ENCODE measurements at places on chromosomes 11 and 22.

DNA sequence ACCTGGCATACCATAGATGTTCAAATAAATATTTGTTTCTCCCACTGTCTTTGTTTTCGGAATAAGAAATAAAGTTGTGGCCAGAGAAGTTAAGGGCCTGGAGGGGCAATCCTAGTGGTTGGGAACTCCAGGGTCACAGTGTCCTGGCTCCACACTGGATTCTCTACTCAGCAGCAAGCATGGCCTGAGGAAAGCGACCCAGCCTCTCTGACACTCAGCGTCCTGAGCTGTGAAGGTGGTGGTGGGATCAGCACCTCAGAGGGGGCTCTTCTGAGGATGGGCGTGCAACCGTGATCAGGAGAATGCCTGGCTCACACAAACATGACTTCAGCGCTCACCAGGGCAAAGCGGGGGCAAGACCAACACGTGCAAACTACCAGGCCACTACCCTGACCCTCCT lies 59.9 kb downstream of the LARGE1 start:
- no peak for DNase-seq

DNA sequence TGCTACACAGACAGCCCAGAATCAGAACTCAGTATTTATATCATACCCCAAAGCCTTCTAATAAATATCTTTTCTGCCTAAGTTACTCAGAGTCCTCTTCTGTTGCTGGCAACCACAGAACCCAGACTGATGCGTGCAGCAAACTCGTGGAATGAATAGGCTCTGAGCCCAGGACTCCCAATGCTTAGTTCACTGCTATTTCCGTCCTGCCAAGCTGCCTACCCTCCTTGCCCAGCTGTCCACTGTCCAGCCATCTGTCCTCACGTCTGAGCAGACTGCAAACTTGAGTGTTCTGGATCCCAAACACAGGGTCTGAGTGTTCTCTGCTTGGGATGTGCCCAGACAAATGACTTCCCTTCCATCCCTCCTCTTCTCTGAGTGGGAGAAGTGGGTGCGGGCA lies 19.4 kb downstream of the PTPN5 start:
- DNase-seq: no peak

GRCh38 chr11:95884802-95885201 lies 39.1 kb downstream of the MTMR2 start:
- DNase-seq: no peak

- no peak for DNase-seq
These were observed 9.3 kb downstream of the LAYN start for GRCh38 chr11:111549869-111550203.

- DNase-seq: no peak
These were observed 26.7 kb downstream of the ASCC2 start for GRCh38 chr22:29811377-29811776.

- DNase-seq: no peak
These were observed 46.5 kb downstream of the PDE2A start for GRCh38 chr11:72627594-72628281.

- DNase-seq: peak; percentile 38
These were observed 11.5 kb upstream of the SPI1 start for GRCh38 chr11:47389577-47390421.

DNA sequence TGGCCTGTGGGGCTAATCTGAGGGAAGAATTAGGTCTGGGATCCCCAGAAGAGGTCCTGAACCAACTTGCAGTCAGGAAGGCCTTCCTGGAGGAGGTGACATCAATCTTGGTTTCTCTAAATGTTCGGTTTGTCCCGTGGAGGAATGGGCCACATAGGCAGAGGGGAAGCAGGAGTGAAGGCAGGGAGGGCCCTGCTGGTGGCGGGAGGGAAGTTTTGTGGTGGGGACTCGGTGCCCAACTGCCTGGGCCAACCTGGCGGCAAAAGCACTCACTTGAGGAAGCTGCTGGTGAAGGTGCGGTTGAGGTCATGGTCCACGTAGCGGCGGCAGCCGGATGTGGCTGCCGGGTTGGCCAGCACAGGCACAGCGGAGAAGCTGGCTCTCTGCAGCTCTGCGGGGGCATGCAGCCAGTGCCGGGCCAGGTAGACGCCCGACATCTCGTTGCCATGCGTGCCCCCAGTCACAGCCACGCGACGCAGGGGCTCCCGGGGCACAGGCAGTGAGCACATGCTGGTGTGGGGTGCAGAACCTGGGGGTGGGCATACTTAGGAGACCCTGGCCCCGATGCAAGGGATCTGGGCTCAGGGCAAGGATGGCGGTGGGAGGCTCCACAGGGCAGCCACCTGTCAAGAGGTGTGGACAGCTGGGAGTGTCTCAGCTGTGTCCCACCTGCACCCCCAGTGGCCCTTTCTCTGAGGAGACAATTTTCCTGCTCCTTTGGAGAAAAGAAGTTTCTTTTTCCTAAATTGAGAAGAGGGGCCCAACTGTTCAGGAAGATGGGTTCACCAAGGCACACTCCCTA lies 3.8 kb downstream of the ACY3 start:
- DNase-seq: peak; percentile 77

DNA sequence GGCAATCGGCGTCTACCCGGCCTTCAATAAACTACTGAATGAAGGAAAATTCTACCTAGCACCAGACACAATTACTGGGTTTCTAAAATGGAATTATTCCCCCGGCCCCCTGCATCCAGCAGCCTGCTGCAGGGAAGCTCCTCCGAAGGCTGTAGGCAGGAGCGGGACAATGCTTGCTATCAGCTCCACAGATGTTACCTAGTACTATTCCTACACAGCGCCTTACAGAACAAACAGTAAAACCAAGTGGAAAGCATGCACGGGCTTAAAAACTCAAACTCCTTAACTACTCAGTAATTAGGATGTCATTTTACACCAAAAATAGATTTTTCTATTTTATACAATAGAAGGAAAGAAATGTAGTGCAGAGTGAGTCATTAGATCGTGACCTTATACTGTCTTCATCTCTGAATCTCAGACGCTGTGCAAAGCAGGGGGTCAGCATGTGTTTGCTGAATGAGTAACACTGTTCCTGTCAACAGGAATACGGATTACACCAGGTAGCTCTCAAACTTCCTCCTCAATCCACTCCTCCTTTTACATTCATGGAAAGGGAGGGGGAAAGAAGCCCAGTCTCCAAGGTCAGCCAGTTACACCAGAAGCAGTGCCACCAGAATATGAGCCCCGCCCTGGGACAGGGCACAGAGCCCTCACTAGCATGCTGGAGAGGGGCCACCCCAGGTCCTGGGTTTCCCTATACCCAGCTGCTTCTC lies 74.9 kb downstream of the PACSIN2 start:
- DNase-seq: no peak

DNA sequence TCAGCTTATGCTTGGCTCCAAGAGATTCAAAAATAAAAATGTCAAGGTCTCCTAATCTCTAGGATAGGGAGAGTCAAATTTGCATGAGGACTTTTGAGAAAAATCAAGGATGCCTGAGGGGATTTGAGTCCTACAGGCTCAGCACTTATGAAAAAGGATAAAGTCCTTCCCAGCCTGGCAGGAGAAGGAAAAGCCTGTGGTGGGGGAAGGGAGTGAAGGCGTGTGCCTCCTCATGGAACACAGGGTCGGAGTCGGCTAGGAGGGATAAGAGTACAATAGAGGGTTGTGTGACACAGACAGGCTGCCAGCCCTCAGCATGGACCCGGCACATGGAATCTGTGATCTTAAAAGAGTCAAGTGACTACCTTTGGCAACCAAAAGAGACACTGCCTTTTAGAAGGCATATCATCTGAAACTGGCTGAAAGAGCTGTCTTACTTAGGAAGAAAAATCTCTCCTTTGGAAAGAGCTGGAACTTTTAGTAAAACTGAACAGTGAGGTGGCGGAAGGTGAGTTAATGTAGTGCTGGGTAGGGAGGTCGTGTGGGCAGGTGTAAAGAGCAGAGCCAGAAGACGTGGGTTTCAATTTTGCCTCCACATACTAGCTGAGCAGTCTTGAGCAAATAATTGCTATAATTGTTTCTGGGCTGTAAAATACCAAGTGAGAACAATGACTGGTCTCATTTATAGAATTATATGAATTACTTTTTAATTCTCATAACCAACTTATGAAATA lies 58.8 kb upstream of the RDX start:
- no peak for DNase-seq

- DNase-seq: peak; percentile 58
These were observed 1.3 kb upstream of the NADSYN1 start for GRCh38 chr11:71451596-71452198.

DNA sequence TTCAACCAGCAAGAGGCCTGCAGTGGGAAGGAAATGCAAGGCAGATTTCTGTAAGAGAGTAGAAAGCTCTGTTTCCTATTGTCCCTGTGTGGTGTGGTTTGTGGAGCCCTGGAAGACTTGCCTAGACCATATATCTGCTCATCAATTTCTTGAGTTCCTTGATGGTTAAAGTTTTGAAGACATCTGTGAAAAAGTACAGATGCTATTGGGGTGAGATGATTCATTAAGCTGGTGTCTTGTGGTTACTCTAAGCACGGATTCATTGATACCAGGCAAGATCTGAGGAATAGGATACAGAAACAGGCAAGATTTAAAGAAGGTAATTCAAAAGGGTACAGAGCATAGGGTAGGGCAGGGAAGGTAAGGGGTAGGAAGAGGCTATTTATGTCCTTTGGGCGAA lies 275.8 kb upstream of the SESN3 start:
- DNase-seq: peak; percentile 13

GRCh38 chr11:83782329-83782728 lies 496.2 kb upstream of the CCDC90B start:
- DNase-seq: no peak

DNA sequence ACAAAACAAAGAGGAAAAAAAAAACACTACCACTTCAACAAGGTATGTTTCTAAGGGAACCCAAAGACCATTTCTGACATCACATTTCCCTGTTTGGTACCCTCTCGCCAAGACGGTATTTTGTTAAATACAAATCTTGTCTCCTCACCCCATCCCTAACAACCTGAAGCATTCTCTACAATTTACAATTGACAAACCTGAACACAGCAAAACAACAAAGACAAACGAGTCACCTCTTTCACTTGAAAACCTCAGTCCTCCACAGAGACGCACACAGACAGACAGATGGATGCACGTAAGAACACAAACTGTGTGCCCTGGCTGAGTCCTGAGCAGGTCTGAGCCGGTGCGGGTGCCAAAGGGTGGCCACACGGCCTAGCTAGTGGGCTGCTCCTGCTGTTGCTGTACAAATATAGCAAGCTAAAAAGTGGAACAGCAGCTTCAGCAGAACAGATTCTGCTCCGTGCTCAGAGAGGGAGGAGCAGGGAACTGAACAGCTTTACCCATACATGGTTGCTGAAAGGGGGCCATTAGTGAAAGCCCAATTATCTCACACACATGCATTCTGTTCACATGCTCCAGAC lies 28.5 kb downstream of the CELF1 start:
- no peak for DNase-seq

DNA sequence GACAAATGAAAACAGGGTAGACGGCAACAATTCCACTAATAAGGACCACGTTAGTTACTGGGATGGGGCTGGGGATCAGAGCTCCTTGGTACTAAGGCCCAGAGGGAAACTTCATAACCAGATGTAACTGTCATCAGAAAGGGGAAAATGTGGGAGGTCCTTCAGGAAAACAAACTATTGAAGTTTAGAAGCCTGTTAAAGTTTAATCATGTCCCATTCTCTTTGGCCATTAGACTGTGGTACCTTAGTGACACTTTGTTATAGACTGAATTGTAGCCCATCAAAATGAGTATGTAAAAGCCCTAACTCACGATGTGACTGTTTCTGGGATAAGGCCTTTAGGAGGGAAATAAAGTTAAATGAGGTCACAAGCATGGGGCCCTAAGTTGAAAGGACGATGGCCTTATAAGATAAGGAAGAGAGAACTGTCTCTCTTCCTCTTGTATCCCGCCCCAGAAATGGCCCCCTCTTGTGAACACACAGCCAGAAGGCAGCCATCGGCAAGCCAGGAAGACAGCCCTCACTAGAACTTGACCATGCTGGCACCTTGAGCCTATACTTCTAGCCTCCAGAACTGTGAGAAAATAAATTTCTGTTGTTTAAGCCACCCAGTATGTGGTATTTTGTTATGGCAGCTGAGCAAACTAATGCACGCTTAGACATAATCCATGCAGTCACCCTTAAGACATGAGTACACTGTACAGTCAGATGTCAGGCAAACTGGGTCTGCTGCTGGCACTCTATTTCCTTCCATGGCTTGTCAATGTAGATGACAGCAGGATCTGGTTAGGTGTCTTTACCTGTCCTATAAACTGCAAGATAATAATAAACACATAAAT lies 26.9 kb upstream of the USP47 start:
- peak; percentile 16 for DNase-seq

- DNase-seq: no peak
These were observed 166.9 kb downstream of the NAV2 start for GRCh38 chr11:19879307-19880087.

- no peak for DNase-seq
These were observed 102.2 kb upstream of the FGF3 start for GRCh38 chr11:69921128-69922014.

DNA sequence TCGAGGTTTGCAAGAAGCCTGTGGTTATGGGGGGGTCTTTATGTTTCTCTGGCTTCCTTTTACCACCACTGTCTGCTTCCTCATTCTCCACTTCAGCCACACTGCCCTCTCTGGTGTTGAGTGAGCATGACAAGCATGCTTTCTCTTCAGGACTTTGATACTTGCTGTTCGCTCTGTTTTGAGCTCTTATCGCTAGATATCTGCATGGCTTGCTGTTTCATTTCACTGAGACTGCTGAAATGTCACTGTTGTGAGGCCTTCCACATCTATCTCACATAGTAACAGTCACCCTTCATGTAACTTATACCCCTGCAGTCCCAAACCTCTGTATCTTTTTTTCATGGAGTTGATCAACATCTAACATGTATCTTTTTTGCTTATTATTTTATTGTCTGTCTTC lies 59.8 kb downstream of the TMEM135 start:
- peak; percentile 88 for DNase-seq

DNA sequence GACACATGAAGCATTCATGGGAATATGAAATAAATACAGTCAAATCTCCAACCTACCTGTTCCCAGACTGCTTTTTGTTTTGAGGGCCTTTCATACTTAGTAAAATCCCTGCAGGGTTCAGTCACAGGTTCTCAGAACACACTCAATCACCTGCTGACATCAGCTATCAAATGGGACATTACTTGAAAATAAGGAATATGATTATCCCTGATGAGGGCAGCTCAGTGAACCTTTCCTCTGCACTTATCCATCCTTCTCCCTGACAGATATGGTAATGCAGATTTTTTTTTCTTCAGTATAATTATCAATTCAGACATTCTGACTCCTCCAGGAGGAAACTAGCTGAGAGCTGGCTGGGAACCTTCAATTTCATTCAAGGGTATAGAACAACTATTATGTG lies 1127.4 kb upstream of the CCDC90B start:
- no peak for DNase-seq

All from hematopoietic multipotent progenitor cell treated with erythropoietin and hydrocortisone succinate and interleukin-3 and kit ligand, for 4 days (in vitro differentiated cells).